OCI-M1 (cell line): ENCODE measurements at places on chromosomes 3 and 15.

DNA sequence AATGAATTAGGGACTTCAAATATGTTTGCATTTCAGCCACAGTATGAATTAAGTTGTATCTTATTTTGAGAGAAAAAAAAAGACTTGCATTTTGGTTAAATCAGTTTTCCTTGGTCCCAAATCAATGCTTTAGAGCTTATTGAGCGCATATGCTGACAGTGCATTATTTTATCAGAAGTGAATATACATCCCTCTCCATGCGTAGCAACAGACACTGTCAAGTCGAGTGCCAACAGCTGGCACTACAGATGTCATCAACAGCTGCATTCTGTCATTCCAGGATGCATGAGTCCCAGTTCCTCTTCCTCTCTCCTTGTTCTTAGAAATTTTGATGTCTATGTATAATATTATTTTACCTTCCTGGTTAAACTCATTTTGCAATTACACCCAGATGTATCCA, 156.1 kb upstream of the FOXB1 start:
- DNase-seq: no peak

DNA sequence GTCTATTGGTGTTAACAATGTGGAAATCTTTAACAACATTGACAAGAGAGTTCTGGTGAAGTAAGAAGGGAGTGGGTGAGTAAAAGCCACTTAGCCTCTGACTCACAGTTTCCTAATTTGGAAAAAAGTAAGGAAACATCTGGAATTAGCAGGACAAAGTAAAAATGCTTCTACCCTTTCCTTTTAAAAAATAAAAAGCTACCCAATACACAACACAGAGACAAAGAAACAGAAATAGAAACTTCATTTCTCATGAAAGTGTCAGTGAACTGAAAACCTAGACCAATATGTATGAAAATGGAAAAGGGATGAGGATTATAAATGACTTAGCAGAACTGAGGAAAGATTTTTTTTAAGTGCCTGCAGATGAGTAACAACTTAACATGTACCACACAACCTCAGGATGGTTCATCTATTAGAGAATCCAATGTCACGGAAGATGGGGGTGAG, 65.4 kb downstream of the SSR3 start:
- no peak for DNase-seq

DNA sequence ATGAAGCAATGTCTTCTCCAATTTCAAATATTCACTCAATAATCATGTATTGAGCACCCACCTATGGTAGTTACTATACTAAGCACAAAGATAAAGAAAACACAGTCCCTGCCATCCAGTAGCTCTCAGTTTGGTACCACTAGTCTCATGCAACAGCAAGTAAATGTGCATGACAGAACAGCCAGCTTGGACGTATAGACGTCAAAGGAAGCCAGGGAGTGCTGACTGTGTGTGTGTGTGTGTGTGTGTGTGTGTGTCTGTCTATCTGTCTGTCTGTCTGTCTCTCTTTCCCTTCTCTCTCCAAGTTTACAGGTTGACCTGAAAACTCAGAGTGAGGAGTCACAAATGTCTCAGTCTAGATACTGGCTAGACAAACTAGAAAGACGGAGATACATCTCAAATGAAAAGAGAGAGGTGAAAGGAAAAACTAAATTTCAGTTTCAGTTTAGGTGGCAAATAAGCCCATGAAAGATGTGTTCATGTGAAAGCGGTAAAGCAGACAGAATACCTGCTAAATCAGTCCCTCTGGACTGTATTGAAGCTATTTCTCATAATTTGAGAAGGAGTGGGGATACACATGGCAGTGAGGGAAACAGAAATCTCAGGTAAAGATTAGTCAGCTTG, 141.1 kb upstream of the PTPRG start:
- DNase-seq: peak; percentile 41

DNA sequence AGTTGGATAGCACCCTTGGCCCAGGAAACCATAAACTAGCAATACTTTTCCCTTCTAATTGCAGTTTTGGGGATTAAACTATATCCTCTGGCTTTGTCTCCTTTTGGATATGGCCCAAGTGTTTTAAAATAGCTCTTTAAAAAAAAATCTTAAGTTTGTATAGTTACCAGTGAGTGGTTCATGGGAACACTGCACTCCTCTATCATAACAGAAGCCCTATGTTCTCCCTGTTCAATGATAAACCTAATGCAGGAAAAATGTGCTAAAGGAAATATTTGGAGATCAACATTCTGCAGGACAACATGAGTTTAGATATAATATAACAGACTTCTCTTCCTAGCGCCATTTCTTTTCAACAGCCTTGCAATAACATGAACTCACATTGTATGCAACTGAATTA, 13.1 kb downstream of the MRPL47 start:
- no peak for DNase-seq

- DNase-seq: no peak
Observed at GRCh38 chr3:14920536-14920935, 26.8 kb upstream of the NR2C2 start.

DNA sequence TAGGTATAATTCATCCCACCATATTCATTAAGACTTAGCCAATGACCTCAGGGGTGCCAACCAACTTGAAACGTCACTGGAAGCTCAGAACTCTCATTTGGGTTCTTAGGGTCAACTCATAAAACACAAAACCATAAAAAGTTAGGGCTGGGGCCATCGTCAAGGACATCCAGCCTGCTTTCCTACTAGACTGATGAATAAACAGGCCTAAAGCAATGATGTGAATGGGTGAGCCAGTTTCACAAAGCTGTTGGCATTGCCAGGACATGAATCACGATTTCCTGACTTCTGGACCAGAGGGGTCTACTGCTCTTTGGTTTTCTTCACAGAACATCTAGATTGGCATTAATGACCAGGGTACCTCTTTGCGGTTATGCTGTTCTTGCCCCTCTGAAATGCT, 64.7 kb downstream of the EOMES start:
- DNase-seq: no peak
